ENCODE measurements at places on chromosomes 5 and 9.

- DNase-seq, result no peak
Measured at GRCh38 chr5:36897616-36898015, 21.0 kb downstream of the NIPBL start.

DNA sequence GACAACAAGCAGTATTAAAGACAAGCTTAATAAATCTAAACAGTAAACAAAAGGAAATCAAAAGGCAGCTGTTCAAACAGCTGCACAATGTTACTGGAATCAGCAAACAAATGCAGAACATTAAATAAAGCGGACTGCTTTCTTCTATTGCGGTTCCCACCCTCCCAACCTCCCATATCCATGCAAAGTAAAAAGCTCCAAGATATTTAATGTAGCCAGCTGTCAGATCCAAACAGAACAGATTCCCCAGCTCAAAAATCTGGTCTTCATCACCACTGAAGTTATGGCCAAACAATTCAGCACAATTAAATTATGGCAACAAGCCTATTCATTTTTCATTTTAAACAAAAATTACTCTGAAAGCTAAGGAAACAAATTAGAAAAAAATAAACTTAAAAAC, 75.9 kb downstream of the SLC38A9 start:
- no peak for DNase-seq

DNA sequence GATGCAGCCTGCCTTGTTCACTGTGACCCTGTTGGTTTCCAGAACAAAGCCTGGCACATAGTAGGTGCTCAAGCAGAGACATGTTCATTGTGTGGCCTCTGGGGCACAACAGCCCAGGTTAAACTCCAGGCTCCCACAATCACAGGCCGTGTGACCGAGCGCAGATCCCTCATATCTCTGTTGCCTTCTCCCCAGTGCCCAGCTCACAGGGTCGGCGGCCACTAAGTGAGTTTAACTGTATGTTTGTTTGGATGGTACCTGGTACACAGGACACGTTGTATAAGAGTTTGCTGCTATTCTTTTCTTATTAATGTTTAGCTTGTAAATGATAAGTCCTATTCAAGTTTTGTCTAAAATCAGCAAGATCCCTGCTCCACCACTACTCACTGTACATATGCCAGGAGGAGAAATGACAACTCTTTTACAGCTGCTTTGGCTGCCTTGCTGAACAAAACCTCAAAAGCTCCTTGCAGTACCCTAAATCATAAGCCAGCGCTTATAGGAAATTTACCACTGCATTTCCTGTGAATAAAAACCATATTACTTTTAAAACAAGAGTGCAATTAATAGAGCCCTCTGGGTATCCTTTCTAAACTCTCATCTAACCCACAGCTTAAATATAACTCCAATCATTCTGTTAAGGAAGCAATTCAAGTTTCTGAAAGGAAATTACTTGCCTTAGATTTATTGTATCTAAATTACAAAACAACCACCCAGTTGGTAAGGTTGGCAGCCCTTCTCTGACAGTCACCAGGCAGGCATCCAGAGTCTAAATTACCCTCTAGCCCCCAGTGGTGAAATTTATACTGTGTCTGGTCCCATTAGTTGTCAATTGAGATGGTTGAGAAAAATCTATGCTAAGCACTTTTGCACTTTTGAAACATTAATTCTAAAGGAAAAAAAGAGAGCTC, 379.4 kb downstream of the SEMA5A start:
- DNase-seq, result no peak

- no peak for DNase-seq
Measured at GRCh38 chr9:15843931-15844330, 291.1 kb downstream of the CCDC171 start.

- DNase-seq, result no peak
Measured at GRCh38 chr9:36152741-36153438, 16.3 kb upstream of the CCIN start.

DNA sequence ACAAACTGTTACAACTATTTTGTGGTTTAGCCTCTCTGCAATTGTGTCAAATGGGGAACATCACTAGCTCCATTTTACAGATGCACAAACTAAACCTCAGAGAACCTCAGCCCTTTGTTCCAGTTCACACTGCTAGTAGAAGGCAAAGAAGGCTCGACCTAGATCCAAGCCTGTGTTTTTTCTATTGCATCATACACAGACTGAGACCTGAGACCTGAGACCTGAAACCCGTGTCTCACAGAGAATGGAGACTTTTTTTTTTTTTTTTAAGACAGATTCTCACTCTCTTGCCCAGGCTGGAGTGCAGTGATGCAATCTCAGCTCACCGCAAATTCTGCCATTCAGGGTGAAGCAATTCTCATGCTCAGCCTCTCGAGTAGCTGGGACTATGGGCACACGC, 120.8 kb downstream of the GALNT10 start:
- DNase-seq, result no peak

DNA sequence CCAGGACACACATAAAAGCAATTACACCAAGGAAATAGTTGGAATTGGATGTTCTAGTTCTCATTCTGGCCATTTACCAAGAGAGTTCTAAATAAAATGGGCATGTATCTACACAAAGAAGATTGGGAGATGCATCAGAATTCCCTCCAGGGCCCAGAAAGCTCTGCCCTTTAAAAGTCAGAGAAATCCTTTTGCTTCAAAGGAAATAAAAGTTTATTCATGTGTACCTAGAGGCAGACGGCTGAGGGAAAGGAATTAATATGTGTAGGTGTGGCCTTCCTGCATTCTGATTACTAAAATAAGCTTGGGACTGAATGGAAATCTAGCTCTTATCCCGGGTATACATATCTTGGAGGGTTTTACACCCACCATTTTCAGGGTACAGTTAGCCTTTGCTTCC, 719.4 kb downstream of the SEMA5A start:
- DNase-seq, result no peak

DNA sequence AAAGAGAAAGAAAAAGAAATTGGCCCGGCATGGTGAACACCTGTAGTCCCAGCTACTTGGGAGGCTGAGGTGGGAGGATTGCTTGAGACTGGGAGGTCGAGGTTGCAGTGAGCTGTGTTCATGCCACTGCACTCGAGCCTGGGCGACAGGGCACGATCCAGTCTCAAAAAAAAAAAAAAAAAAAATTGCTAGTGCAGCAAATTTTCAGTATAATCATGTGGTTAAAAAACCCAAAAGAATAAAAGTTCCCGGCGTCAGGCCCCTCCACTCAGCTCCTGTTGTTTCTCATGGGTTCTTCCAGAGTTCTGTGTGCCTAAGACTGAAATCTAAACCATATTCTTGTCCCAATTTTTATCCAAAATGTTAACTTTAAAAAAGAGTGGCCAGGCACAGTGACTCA, 49.1 kb downstream of the WNK2 start:
- no peak for DNase-seq

- DNase-seq, result no peak
Measured at GRCh38 chr9:79061752-79062616, 509.8 kb upstream of the TLE4 start.

DNA sequence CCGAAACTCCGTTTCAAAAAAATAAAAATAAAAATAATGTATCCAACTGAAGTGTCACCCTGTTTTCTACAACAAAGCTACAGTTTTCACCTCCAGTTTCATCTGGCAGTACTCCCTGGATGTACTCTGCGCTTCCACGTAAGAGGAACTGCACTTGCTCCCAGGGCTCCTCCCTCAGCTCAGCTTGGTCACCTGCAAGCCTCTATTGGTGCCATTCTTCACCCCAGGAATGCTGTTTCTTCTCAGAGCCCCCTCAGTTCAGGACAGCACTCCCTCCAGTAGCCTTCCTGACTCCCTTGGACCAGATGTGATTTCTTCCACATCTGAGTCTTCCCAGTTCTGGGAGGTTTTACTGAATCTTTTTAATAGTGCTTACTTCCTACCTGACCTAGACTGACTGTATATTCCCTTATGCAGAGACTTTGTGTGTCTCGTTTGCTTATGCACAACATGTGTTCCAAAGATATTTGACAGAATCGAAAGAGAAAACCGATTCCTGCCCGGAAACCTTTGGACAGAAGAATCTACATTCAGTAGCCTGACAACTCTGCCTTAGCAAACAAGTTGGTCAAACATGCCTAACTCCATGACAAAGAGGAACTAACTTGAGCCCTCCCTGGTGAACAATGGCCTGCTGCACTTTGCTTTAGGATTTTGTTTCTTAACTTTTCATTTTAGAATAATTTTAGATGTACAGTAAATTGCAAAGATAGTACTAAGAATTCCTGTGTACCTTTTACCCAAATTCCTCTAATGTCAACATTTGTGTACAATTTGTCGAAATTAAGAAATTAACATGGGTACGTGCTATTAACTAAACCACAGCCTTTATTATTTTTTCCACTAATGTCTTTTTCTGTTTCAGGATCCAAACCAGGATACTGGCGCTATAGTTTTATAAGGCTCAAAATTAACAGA, 814 bp downstream of the CCDC125 start:
- DNase-seq, result no peak

- no peak for DNase-seq
Measured at GRCh38 chr9:134408389-134408788, 82.1 kb downstream of the RXRA start.

DNA sequence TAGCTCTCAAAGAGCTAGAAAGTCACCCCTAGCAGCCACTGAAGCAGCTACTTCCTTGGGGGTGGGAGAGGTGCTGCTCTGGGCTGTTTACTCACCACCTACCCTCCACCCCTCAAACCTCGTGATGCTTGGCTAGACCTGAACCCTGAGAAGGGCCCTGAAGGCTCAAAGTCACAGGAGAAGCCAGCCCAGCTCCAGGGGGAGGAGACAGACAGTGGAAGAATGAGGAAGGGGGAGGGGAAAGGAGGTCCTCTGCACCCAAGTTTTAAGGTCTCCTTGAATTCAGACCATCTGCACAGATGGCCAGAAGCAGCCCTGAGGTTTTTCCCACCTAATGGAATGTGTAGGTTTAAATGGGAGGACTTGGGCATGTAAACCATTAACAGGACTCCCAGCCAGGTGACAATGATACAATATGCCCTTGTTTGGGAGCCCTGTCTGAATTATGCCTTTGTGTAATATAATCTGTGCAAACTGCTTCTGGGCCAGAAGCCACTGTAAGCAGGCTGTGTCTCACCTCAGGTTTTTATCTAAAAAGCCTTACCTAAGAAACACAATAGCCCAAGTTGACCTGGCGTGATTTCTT, 180.5 kb downstream of the PIK3R1 start:
- no peak for DNase-seq

GRCh38 chr5:14671414-14671813, 6.9 kb downstream of the OTULIN start:
- no peak for DNase-seq

DNA sequence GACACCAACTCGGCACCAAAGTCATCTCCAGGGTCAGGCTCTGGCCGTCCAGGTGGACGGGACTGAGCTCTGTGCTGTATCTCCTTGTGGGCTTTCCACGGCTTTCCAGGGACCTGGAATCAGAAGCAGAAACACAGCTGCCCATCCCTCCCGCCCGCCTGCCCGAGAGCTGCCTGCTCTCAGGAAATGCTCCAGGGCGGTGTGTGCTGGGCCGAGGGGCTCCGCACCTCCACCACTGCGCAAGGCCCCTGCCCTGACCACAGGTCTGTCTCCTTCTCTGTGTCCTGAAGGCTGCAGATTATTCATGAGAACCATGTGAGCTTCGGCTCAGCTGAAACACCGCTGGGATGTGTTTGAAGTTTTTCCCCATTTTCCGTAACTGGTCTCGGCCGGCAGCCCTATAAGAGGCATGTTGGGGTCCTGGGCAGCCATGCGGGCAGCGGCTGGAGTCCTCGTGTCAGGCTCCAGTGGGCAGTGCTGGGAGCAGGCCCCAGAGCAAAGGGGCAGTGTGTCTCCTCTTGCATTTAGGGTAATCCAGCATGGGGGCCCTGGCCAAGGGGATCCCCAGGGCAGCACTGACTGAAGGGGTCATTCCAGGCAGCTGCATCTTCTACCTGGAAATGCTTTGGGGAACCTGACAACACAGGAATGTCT, 22.8 kb downstream of the NKD2 start:
- DNase-seq, result no peak

DNA sequence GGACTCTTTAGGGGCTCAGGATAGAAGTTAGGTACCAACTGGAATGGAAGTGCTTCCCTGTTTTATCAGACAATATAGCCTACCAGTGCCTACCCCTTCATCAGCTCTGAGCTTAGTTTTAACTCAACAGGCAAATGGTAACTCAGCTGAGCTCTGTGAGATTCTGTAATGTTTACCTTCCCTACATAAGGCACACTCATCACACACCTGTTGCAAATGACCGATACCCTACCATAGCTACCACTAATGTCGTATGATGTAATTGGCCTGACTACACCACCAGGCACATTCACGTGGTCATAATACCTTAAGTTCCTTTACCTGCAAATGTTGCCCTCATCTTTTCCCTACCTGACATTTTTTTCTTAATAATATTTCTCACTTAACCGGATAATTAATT, 254.8 kb downstream of the ADGRV1 start:
- no peak for DNase-seq

GRCh38 chr5:178160176-178160575, 6.5 kb upstream of the NHP2 start:
- DNase-seq, result no peak

DNA sequence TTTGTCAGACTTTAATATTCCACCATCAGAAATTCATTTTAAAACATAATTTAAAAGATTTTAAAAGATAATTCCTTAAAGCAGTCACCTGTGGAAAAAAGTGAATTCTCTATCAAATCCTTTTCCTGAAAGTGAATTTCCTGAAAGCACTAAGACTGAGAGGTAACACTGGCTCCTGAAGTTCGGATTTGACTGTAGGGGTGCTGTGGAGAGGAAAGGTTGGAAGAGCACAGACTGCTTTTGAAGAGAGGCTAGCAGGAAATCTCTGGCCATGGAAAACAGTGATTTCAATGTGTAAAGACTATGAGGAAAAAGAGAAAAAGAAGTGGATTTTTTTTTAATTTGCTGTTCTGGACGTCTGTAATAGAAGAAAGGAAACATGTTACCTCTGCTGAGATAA, 35.7 kb upstream of the TMEM161B start:
- DNase-seq, result no peak

DNA sequence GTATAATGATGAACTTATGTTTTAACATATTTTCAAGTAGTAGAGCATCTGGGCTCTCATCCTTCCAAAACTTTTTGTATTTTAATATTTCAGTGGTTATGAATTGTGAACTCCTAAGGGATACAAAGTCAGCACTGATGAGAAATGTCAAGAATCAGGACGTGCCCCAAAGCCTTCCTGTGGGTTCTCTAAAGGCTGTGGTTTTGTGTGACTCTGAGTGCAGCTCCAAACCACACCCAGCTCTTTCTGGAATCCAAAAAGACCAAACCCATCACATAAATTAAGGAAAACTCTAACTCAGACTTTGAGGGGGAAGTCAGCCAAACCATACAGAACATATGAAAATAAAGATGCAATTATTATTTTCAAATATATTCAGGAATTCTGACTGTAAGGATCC, 40.8 kb upstream of the SMU1 start:
- no peak for DNase-seq

GRCh38 chr9:14361074-14361473, 47.1 kb upstream of the NFIB start:
- DNase-seq, result no peak

- no peak for DNase-seq
Measured at GRCh38 chr9:92634712-92635605, 35.0 kb downstream of the IPPK start.

GRCh38 chr5:43190755-43191603, 1.0 kb upstream of the NIM1K start:
- DNase-seq, result no peak
